ENCODE measurements at places on chromosomes 12 and 14.

DNA sequence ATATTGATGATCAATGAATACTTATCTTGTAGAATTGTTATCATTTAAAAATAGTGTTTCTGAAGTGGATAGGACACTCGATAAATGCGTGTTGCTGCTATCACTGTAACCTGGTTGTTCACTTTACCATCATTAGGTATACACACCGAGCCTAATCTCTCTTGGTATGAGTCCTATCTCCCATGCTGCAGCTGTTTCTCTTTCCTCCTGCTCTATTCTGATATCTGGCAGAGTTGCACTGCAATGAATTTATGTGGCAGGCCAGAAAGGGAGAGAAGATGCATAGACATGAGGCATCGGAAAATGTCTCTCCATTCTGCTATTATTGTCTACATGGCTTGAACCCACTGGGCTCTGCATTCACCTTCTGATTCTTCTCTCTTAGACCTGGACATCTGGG is 26.7 kb downstream of the KCNK10 start:
- no peak for DNase-seq

GRCh38 chr14:101405171-101405883 is 156.0 kb upstream of the DIO3 start:
- DNase-seq: no peak

GRCh38 chr14:90184571-90185266 is 71.6 kb upstream of the PSMC1 start:
- no peak for DNase-seq

DNA sequence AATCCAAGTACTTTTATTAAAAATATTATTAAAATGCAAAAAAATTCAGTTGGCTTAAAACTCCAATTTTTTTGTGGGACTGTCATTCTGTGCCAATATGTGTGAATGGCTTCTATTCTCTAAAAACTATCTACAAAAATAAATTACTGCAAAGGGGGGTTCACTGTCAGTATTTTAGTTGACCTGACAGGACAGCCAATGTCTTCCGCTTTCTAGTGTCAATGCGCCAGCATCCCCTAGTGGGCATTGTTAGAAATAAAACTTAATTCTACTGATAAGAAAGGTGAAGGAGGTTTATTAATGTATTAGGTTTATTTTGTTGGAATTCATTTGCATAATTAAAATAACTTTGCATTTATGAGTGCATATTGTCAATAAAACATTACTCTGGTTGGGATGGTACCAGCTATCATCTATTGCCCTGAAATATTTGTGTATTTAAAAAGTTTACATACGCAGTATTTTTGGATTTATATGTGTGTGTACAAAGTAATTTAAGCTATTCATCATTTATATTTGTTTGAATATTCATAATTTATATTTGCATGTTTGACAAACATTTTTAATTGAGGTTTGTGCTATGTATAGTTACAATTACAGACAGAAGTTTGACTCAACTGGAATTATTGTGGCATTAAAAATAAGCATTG is 527.2 kb downstream of the FLRT2 start:
- DNase-seq: no peak

DNA sequence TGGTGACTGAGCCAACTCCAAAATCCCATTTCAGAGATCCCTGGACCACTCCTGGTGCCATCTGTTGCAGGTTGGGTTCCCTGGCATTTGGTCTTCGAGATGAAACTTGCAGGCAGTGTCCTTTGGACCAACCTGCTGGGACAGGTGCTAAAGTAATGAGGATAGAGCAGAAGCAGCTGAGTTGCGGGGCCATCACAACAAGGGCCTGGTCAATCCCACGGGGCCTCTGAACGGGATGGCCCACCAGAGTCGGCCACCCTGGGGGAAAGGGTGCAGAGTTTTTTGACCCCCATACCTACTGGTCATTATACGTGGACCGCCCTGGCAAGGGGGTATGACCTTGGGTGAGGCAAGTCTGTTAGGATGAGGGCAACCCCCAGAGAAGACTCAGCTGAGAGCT is 39.3 kb downstream of the DLK1 start:
- DNase-seq: no peak

DNA sequence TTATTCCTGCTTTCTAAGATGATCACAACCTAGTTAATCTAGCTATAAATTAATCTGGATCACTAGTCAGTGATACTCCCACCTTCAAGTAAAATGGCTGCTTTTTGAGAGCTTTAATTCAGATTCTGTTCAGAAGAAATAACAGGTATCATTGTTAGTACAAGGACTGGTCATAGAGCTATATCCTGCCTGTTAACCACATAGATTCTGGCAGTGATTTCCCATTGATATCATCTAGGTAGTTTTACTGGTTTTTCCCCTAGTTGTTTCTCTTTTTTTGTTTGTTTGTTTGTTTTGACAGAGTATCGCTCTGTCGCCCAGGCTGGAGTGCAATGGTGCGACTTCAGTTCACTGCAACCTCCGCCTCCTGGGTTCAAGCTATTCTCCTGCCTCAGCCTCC is 39.0 kb upstream of the HIF1A start:
- no peak for DNase-seq

DNA sequence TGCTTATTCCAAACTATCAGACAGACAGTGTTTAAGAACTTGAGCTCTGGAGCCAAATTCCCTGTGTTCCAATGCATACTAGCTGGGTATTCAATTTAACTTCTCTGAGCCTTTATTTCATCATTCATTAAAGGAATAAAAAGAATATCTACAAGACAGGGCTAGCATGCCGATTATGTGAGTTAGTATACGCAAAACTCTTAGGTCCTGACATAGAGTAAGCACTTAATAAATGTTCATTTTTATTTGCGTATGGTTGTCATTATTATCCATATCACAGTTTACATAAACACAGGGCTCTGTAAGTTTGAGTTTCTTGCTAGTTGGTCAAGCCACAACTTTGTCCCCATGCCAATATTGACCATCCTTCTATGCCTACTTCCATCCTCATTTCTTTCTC is 161.5 kb downstream of the NUAK1 start:
- DNase-seq: no peak

- DNase-seq: no peak
These were observed 7.7 kb upstream of the DYRK2 start for GRCh38 chr12:67640863-67641262.

- DNase-seq: peak; percentile 34
These were observed 25.2 kb downstream of the DHRS4L2 start for GRCh38 chr14:24013654-24014514.

DNA sequence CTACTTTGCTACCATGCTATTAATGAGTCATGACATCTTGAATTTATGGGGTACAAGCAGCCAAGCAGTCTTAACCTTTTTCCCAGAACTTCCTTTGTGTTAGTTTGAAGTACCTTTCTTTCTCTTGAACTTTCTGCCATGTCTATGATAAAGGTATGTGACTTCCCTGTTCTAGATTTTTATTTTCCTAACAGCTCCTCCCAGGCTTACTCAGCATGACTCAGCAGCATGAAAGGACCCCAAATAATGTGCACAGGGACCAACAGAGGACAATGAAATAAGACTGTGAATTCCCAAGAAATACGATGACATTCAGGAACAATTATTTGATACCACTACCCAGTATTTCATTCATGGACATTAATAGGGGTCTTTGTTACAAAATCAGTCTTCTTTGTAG is 60.0 kb downstream of the TTC6 start:
- no peak for DNase-seq

DNA sequence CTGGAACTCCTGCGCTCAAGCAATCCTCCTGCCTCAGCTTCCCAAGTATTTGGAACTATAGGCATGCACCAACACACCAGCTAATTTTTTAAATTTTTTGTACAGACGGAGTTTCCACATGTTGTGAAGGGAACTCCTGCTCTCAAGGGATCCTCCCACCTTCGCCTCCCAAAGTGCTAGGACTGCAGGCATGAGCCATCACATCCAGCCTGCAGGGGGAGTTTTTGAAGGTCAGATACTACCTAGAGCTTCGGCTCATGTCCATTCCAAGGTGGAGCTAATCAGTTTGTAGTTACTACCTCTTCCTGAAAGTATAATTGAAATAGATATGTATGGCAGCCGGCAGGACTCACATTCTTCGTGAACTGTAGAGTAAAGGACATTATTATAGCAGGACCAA is 3.7 kb upstream of the TAS2R19 start:
- DNase-seq: no peak

DNA sequence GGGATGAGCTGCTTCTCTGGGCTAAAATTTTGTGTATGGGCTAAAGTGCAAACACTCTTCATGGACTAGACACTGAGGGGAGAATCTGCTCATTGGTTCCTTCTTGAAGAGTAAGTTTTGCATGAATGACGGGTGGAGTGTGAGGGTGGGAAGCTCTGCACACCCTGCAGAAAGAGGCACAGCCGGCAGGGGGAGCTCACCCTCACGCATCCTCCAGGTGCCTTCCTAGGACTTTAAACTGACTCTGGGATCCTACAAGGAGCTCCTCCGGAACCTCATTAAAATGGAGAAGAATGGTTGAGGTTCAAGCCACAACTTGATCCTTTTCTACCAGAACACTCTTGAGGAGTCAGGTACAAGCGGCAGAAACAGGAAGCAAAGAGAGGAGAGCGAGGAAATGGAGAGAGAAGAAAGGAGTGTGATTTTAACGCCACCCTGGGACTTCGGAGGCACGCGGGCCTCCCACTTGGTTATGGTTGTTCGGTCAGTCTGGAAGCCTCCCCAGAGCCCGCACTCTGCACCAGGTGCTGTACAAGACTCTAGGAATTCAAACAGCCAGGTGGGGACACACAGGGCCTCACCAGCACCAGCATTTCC is 87.5 kb downstream of the SETD3 start:
- DNase-seq: no peak

- no peak for DNase-seq
These were observed 85.2 kb upstream of the MYF6 start for GRCh38 chr12:80622271-80622670.

DNA sequence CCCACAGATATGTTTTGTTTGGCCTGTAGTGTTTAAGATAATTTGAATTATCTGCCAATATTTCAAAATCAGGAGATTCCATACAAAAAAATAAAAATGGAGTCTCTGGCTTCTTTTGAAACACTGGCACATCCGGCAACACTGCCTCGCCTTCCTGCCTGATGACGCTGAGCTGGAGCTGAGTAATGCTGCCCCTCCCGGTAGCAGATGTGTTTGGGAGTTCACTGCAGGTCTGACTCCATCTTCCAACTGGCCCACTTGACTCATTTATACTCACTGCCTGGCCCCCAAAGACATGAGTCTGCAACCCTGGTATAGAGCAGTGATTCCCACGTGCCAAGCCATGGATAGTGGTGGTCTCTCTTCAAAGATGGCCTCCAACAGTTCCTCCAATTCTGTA is 7.4 kb downstream of the CIT start:
- peak; percentile 49 for DNase-seq

DNA sequence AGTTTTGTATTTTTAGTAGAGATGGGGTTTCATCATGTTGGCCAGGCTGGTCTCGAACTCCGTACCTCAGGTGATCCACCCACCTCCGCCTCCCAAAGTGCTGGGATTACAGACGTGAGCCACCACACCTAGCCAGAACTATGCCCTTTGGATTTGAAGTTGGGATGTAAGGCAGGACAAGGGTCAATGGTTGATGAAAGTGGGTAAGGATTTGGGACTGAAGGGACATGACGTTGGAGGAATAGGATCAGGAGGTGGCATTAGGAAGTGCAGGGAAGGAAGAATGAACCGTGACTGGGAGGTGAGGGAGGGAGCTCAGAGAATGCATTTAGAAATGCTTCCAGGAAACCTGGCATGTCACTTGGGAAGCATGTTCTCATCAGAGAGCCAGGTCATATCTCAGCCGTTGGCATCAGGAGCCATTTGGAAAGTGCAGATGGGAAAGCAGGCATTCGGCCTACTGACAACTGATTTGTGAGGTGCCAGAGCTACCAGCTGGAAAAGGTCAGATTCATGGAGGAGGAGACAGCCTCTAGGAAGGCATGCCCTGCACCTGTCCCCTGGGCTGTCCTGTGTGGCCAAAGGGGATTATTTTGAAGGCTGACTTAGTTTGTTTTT is 2.2 kb downstream of the CRADD start:
- DNase-seq: no peak

- DNase-seq: peak; percentile 17
These were observed 798 bp upstream of the RASAL1 start for GRCh38 chr12:113136128-113136989.
